RPMI7951 (cell line): ENCODE measurements at places on chromosomes 12 and 14. TPM values are rescaled to one million over a fixed set of nuclear protein-coding genes. Genes with fewer than 3 reads are reported as not detected.
A peak's percentile ranks its signal among the peaks of the same experiment; 100 is the strongest.

DNA sequence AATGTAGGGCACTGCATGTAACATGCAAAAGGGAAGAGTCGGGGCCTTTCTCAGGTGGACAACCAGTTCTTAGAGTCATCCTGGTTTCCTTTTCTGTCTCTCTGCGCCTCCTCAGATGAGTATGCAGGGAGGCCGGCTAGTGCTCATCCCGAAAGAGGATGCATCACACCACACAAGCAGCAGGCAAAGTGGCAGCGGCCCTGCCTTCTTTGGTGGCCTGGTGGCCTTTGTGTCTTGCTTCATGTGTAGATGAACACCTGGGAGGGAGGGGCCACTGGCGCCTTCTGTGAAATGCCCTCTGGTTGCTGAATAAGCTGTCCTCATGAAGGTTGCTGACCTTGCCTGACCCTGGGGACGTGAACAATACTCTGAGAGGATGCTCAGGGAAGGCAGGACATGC, 18.0 kb downstream of the SLC24A4 start:
- no peak for DNase-seq

- DNase-seq: peak; percentile 26
Observed at GRCh38 chr12:41277100-41277945, 89.2 kb downstream of the PDZRN4 start.

GRCh38 chr12:87836190-87836589, 193.0 kb downstream of the C12orf50 start:
- DNase-seq: no peak

GRCh38 chr12:14664434-14665023, 31.9 kb downstream of the GUCY2C start:
- DNase-seq: peak; percentile 41

The CLEC4D gene
- not detected in 2 replicates for total RNA-seq
